Muscle of arm (tissue), 14 donors: ENCODE measurements at places on chromosomes 7 and 10.

DNA sequence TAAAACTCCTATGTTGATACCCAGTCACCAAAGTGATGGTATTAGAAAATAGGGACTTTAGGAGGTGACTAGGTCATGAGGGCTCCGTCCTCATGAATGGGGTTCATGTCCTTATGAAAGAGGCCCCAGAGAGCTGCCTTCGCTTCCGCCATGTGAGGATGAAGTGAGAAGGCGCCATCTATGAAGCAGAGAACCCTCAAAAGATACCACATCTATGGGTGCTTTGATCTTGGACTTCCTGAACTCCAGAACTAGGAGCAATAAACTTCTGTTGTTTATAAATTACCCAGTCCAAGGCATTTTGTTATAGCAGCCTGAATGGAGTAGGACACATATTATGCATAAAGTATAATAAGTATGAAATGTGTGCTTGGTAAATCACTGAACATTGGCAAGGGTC lies 8.1 kb upstream of the PDSS1 start:
- no peak for DNase-seq

DNA sequence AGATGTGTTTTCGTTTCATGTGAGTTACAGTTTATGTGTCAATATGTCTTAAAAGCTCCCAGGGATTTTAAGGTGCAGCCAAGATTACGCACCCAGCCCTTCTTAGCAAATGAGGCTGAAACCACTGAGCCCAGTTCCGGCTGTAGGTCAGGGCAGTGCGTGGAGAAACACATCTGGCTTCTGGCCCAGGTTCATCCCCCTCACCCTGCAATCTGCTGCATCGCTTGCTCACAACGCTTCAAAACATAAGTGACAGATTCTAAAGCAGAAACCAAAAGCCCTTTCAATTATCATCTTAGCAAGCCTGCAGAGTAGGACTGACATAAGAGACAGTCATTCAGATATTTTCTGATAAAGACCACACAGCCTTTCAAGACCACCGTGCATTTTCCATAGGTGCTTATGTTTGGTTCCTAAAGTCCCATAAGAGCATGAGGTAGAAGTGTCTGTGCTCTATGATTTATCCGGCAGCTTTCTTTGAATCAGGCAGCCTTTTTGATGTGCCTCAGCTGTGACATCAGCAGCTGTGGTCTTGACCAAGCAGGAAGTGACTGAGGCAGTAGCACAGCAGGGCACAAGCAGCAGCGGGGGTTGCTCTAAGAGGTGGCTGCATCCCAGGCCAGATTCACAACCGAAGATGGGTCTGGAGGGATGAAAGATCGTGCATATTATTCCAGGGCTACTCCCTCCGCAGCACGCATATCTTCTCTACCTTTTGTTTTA lies 72.1 kb upstream of the LYZL2 start:
- no peak for DNase-seq

DNA sequence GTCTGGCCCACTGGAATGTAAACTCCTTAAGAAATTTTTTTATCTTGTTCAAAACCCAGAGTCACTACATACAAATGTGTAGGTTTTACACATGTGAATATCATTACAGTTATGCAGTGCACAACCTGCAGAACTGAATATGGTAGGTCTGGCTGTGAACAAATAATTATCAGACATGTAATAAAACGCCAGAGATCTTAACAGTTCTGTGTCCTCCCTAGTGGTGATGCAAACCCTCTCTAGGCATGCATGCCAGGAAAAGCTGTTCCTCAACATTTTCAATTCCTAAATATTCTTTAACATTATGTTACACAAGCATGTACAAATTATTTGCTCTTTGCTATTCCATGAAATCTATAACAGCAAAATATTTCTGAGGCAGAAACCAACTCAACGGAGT lies 124.6 kb downstream of the IMMP2L start:
- no peak for DNase-seq

GRCh38 chr10:110735620-110736027 lies 91.5 kb downstream of the RBM20 start:
- no peak for DNase-seq

DNA sequence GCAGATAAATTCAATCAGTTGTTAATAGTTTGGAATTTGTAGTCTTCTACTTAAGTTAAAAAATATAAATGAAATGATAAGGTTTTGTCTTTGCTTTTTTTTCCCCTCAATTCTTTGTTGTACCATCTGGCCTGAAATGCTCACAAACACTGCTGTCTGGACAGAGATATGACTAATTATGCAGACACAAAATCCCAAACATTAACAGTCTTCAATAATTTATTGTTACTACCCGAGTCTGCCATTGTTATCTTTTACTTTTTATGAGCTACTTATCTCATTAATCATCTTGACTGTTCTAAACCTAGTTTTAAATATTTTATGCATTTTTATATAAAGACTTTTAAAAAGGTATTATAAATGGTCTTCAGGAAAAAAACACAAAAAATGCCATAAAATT lies 64.7 kb upstream of the THSD7A start:
- DNase-seq = no peak
